Activated T-helper 1 cell treated with anti-CD3 and anti-CD28 coated beads, Interleukin-2, amount 50 U/mL, for 16 hours (primary cell): ENCODE measurements at places on chromosomes 5 and 9.
A peak's percentile ranks its signal among the peaks of the same experiment; 100 is the strongest.

DNA sequence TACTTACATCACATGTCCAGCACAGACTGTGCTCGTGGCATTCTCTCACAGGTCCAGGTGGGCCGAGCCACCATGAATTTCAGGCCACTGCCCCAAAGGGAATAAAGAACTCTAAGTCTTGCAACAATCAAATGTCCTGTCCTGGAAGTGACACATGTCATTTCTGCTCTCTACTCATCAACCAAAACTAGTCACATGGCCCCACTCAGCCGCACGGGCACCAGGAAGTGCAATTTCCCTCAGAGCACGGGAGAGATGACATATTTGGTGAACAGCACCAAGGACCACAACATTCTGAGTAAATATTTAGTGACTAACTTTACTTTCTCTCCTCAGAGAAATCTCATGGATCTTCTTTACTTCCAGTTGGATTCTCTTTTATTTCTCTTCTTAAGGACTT, 131.1 kb upstream of the TUT7 start:
- no peak for DNase-seq

DNA sequence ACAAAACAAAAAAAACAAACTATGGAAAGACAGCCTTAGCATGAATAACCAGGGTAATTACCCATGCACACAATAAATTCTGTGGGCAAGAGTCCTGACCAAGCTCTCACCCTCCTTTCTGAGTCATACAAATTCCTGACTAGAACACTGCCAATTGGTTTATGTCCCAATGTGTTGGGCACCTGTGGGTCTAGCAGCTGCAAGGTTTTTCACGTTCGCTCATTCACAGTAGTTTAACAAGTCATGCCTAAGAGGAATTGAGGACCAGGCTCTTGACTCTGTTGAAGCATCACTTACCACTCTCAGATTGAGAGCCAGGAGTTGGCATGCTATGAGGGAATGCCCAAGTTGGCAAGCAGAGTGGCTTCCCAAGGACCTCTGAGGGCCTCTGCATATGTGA, 205.5 kb upstream of the SLC24A2 start:
- no peak for DNase-seq

DNA sequence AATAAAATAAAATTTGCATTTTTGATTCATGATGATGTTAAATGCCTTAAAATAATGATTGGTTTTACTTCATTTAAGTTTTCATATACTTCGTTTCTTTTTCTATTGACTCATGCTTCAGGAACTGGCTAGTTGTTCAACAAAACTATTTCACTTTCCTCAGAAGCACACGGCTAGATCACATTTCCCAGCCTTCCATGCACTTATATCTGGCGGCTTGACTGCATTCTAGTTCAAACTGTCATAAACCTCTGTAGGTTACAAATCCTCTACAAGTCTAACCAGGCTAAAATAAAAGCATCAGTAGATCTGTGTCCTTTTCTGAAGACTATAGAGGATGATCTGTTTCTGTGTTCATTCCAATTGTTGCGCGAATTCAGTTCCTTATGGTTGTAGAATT, 46.3 kb upstream of the CNTLN start:
- no peak for DNase-seq

GRCh38 chr9:127129718-127130085, 7.3 kb upstream of the ANGPTL2 start:
- no peak for DNase-seq

DNA sequence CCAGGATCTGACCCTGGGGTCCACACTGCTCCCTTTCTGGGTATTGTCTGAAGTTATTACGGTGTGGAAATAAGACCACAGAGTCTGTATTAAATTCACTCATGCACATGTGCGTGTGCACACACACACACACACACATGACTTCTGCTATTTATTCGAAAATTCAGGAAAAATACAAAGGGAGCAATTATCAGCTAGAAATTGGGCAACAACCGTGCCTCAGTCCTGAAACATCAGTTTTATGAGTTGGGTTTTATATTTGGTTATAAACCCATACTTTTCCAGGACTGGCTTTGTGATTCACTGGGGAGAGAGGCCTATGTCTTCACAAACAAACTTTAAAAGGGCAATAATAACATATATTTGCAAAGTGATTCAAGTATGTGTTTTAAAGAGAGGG, 90.2 kb downstream of the ANGPTL2 start:
- no peak for DNase-seq

GRCh38 chr5:179310439-179311090, 34.7 kb downstream of the ADAMTS2 start:
- no peak for DNase-seq

- DNase-seq: no peak
Observed at GRCh38 chr5:148653291-148653835, 964 bp downstream of the HTR4 start.

GRCh38 chr5:157350939-157351801, 85.2 kb downstream of the CYFIP2 start:
- no peak for DNase-seq

GRCh38 chr9:36881743-36882441, 152.2 kb downstream of the PAX5 start:
- DNase-seq: no peak

- DNase-seq: no peak
Observed at GRCh38 chr5:89128906-89129625, 246.1 kb upstream of the MEF2C start.

GRCh38 chr9:124038239-124038638, 26.7 kb downstream of the LHX2 start:
- DNase-seq: no peak

DNA sequence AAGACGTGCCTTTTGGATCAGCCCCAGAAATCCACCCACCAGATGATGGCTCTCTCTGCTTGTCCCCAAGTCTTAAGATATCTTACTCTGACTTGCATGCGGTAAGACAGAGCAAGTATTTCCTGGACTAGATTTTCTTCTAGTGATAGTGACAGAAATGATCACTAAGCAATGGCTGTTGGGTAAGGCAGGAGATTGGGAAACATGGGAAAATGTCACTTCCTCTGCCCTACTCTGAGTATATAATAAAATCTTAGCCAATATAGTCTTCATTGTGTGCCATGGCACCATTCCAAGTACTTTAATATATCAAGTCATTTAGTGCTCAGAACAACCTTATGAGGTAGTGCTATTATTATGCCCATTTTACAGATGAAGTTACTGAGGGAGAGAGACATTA, 31.0 kb upstream of the GNA14 start:
- DNase-seq: no peak

DNA sequence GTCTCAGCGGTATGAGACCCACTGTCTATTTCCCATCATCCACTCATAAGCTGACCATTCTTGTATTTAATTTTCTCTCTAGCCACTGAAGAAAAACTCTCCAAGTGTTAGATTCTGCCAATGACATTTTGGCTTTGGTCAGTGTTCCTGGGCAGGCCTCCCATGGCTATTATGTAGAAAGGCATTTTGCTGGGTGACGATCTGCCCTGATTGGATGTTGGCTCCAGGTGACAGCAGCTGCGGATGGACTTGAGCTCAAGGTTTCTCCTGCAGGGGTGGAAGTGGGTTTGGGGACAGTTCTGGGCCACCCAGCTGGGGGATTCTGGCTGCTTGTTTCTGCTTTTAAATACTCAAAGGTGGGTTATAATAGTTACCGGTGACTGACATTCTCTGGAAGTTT, 31.6 kb downstream of the ACSL6 start:
- no peak for DNase-seq

DNA sequence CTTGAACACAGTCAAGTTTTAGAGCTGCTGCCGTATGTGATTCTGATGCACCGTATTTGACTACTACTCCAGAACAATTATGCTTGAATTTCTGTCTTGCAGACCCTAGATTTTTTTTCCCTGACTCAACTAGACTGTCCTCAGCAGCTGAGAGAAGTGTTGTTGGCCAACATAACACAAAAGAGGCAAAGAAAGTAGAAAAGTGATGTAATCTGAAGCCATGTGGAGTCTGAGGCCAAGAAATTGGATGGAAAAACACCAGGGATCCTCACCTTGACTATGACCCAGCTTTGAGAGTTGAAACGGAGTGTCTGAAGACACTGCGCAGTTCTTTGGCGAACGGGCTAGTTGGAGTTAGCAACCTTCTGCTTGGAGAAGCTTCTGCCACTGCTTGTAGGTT, 36.3 kb upstream of the FGF1 start:
- DNase-seq: no peak

DNA sequence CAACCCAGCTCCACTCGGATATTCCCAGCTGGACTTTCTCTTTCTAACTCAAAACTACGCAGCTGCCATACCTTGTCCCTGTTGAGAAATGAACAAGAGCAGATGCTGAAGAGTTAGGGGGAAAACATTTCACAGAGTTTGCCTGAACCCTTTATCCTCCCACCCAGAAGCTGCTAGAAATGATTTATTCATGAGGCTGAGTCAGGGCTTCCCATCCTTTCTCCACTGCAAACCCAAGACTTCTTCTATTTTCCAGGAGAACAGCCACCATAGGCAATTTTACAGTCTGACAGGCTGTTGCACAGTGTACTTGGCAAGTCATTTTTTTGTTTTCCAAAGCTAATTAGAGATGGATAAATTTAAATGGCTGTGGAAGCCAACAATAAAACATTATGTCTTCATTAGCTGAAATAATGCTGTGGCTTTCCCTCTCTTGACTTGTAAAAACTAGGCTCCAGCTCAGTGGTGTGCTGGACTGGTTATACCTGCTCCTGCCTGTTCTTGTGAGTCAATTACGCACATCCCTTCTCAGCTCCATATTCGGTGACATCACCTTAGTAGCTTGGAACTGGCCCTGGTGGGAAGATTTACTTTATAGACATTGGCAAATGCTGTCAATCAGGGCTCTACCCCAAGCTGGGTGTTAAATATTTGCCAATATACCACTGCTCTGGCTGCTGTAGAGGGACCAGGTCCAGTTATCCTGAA, 71.9 kb downstream of the KIF4B start:
- DNase-seq: no peak

DNA sequence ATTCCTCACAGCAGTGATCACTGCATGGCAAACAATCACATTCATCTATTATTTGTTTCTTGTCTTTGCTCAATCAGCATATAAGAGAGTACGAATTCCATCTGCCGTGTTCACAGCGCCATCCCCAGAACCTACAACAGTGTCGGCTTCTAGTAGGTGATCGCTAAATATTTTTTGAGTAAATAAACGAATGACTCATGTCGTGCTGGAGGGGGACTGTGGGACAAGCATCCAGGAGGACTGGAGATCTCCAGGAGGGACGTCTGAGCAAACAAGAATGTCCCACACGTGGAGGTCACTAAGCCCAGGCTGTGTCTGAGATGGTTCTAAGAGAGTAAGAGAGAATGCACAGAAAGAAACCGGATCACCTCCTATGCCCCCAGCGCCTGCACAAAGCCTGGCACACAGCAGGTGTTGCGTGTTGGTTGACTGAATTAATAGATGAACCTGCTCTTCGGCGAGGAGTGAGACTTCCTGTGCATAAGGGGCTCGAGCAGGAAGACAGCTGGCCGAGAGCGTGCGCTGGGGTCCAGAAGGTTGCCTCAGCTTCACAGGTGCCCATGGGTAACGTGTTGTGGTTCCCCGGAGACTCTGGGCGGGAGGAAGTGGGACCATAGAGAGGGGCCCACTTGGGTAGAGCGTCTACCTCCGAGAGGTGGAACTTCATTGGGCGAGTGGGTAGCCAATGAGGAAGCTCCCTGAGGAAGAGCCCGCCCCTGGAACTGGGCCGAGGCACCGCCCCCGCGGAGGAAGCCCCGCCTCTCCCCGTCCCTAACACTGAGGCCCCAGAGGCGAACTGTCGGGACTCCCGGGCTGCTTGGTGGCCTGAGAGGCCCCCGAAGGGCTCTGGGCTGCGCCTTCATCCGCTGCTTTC, 193.0 kb downstream of the MELK start:
- peak; percentile 73 for DNase-seq

GRCh38 chr9:89372979-89373378, 54.7 kb downstream of the SECISBP2 start:
- DNase-seq: no peak

- no peak for DNase-seq
Observed at GRCh38 chr5:125149527-125149926, 403.1 kb upstream of the ZNF608 start.

DNA sequence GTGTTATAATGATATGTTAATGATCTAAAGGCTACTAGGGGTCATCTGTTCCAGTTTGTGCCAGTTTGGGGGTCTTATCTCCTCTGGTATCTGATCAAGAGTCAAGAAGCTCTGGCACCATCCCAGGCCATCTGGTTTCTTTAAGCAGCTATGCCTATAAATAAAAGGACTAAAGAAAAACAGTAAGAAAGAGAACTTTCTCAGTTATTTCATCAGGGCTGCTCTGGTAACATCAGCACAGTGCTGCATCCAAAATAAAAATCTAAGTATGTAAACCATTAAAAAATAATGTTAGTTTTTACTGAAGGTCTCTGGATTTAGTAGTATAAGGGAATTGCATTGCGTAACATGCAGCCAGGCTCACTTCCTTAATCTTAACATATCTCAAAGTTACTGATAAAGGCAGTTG, 185.0 kb downstream of the NR2F1-AS1 start:
- DNase-seq: no peak

GRCh38 chr9:93464876-93465275, 11.5 kb upstream of the FAM120AOS start:
- DNase-seq: no peak

- DNase-seq: no peak
Observed at GRCh38 chr9:394347-395052, 179.8 kb downstream of the DOCK8 start.

DNA sequence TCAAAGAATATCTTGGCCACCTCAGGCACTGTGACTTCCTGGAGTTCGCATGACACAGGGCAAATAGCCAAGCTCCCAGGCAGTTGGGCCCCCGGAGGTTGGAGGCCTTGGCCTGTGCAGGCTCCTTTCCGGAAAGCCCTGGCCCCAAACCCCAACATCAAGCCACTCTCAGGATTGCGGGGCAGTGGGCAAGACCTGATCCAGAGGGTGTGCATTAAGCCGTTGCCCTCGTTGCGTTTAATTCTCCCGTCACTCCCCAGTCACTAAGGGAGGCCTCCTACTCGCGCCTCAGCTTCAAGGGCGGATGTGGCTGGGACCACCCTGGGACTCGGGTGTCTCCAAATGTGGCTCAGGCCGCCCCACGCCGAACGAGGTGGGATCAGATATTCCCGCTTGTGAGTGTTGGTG, 60.1 kb downstream of the TMEM174 start:
- DNase-seq: no peak

- no peak for DNase-seq
Observed at GRCh38 chr9:133750982-133751649, 13.0 kb upstream of the SARDH start.

GRCh38 chr5:74641735-74642542, 1.4 kb upstream of the ENC1 start:
- DNase-seq: no peak

DNA sequence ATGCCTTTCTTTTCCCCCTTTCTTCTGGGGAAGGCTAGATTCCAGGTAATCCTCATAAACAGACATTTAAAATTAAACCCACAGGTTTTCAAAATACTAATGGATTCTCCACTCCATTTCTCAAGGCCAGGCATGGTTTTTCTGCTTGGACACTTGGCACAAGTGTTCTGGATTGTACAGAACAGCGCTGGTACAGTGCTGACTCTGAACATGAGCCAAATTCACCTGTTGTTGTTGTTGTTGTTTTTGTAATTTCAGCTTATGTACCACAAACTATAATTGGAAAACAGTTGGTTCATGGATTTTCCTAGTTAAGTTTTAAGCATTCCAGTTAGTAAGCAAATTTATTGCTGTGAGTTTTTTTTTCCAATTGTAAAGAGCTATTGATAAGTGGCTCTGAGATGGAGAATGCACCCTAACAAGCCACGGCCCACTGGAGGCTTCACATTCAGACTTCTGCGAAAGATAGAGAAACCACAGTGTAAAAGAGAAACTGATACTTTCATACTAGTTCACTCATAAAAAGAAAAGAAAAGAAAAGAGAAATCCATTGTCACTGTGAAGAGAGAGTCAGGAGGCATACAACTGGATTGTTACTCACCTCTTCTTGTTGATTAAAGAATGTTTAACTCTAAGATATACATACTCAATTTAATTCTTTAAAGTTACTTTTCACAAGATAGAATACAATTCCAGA, 16.2 kb upstream of the ITGA1 start:
- no peak for DNase-seq
